Foreskin melanocyte (primary cell): ENCODE measurements at places on chromosomes 1 and 21.
A peak's percentile ranks its signal among the peaks of the same experiment; 100 is the strongest.

- DNase-seq = no peak
Observed at GRCh38 chr1:226979517-226980121, 39.5 kb downstream of the COQ8A start.

GRCh38 chr1:114457675-114458236 is 53.2 kb downstream of the TRIM33 start:
- DNase-seq = no peak

GRCh38 chr1:209103092-209103491 is 480.4 kb upstream of the CAMK1G start:
- no peak for DNase-seq

DNA sequence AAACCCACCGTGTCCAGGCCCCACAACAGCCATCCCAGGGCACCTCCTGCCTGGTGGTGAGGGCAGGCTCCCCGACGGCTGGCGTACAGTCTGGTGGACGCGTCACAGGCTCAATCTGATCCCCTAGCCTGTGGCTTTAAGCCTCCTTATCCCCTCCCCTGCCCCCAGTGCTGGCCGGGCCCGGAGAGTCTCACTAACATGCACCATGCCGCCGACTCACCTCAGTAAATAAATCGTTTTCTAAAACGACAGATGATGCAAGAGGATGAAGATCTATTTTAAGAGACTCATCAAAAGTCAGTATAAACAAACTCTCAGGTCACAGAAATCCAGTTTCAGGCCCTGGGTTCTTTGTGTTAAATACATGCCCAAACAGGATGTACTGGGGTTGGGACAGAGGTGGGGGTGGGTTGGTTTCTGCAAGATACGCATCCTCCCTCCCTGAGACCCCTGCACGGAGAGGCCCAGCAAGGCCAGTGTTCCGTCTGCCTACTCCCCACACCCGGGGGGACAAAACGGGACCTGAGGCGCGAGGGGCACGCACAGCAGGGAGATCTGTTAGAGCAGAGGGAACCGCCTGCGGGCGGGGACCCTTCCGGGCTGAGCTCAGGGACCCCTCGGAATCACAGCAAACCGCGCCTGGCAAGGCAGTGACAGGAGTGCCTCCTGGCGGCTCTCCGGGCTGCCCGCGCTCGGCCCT is 3.1 kb downstream of the PANK4 start:
- DNase-seq = no peak

DNA sequence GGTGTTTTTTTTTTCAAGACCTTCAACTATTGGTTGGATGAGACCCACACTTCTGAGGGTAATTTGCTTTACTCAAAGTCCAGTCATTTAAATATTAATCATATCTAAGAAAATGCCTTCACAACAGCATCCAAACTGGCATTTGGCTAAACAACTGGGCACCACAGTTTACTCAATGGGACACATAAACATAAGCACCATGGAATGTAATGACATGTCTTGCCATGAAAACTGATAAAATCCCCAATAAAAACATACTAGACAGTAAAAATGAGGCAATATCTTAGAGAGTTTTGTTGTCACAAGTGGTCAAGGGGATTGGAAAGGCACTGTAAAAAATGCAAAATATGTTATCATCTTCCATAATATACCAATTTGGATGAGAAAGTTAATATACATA is 838.8 kb upstream of the ADAMTS5 start:
- DNase-seq = no peak

GRCh38 chr1:111030590-111030989 is 66.9 kb upstream of the LRIF1 start:
- peak; percentile 29 for DNase-seq

- no peak for DNase-seq
Observed at GRCh38 chr1:150563340-150564038, 14.3 kb downstream of the ADAMTSL4 start.

DNA sequence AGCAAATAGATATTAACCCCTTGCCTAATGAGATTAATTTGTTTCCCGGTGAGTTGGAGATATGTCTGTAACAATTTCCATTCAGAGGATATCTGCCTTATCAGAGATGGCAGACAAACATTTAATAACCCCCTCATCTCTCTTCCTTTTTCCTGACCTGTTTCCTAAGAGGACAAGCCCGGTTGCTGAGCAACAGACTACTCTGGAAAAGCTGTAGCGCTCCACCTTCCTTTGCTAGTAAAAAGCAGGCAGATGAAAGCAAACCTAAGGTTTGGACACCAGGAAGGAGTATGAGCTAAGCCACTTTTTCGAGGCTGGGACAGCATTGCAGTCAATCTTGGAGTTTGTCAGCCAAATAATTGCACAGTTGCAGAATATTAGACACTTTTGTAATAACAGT is 82.4 kb downstream of the RGS21 start:
- no peak for DNase-seq
